ENCODE measurements at places on chromosomes 2 and 18. TPM values are rescaled to one million over a fixed set of nuclear protein-coding genes. Genes with fewer than 3 reads are reported as not detected.

Gene SNRPD1
- 10.1 TPM for polyA plus RNA-seq

GRCh38 chr2:173019755-173020154 is 55.9 kb upstream of the MAP3K20 start:
- DNase-seq, result no peak
- H3K27ac ChIP-seq, result no peak overlapping the region
- no peak overlapping the region for H3K4me3 ChIP-seq
- peaks cover 7% of the 10 kb centered on the region for H3K4me1 ChIP-seq
- no peaks in the 10 kb centered on the region for H3K36me3 ChIP-seq

Gene SERPINB10
- not detected for polyA plus RNA-seq

GRCh38 chr18:57771626-57772025 is 31.5 kb downstream of the ATP8B1 start:
- no peaks in the 10 kb centered on the region for H3K36me3 ChIP-seq
- H3K4me1 ChIP-seq, result peaks cover 29% of the 10 kb centered on the region
- H3K4me3 ChIP-seq, result no peak overlapping the region
- H3K27ac ChIP-seq, result peak overlapping the region; percentile 57
- no peaks in the 10 kb centered on the region for H3K27me3 ChIP-seq

DNA sequence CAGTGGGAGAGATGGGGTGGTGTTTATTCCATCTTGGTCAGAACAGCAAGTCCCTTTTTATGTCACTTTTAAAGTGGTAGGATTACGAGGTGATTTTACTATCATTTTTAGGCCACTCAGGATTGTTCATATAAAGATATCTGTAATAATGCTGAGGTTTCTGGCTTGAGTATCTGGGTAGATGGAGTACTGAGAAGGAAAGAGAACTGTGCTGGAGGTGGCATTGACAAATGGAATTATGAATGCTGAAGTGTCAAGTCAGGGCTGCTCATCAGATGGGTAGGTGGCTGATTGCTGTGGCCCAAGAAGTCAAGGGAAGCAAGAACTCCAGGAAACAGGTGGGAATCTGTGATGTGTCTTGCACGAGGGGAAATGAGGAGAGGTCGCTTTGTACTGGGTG is 85.3 kb upstream of the MGAT4A start:
- H3K27ac ChIP-seq, result no peak overlapping the region
- peaks cover 4% of the 10 kb centered on the region for H3K4me1 ChIP-seq
- H3K4me3 ChIP-seq, result no peak overlapping the region
- no peaks in the 10 kb centered on the region for H3K36me3 ChIP-seq

DNA sequence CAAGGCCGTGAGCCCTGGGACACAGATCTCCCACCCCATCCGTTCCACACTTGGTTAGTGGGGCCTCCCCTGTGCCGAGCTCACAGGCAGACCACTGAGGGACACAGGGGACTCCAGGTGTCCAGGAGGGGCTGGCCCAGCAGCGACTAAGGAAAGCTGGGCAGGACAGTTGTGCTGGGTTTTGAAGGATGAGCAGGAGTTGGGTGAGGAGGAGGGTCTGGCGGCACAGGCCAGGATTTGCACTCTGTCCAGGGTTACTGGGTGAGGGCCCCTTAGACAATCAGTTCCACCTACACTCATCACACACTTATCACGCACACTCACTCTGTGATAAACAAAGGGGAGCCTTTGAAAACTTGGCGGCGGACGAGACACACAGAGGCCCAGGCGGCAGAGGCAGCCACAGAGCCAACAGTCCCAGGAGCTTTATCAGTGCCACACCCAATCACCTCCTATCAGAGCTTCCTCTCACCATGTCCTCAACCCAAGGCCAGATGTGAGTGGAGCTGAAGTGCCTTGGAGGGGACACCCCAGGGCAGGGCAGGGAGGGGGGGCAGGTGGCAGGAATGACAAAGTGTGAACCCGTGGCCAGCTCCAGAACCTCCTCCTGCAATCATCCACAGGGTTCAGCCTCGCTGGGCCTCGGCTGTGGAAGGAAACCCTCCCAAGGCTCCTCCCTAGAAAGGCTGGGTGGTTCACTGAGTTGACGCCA is 26.6 kb downstream of the BIN1 start:
- DNase-seq, result peak; percentile 65
- H3K4me3 ChIP-seq, result no peak overlapping the region
- H3K27ac ChIP-seq, result no peak overlapping the region
- H3K4me1 ChIP-seq, result peaks cover 34% of the 10 kb centered on the region
- H3K36me3 ChIP-seq, result no peaks in the 10 kb centered on the region
- H3K27me3 ChIP-seq, result no peaks in the 10 kb centered on the region

DNA sequence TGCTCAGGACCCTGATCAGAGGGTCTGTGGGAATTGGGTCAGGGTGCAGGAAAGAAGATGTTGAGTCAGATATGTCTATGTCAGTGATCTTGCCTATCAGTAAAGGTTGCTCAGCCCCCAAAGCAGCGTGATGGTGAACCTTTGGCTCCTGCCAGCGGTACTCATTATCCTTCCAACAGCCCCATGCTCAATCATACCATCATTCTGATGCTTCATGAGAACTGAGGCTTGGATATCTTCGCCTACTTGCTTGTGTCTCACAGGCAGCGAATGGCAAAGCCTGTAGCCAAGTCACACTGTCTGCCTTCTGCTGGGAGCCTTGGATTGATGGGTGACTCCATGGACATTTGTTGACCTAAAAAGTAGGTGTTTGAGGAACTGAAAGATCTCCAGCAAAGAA is 19.0 kb upstream of the TMEM214 start:
- H3K4me3 ChIP-seq, result no peak overlapping the region
- no peak overlapping the region for H3K27ac ChIP-seq
- H3K27me3 ChIP-seq, result no peaks in the 10 kb centered on the region
- DNase-seq, result no peak
- no peaks in the 10 kb centered on the region for H3K36me3 ChIP-seq
- H3K4me1 ChIP-seq, result peaks cover 29% of the 10 kb centered on the region

GRCh38 chr2:67318993-67319481 is 78.1 kb upstream of the ETAA1 start:
- H3K27me3 ChIP-seq, result no peaks in the 10 kb centered on the region
- H3K4me3 ChIP-seq, result no peak overlapping the region
- DNase-seq, result no peak
- H3K4me1 ChIP-seq, result peaks cover 6% of the 10 kb centered on the region
- H3K36me3 ChIP-seq, result no peaks in the 10 kb centered on the region

DNA sequence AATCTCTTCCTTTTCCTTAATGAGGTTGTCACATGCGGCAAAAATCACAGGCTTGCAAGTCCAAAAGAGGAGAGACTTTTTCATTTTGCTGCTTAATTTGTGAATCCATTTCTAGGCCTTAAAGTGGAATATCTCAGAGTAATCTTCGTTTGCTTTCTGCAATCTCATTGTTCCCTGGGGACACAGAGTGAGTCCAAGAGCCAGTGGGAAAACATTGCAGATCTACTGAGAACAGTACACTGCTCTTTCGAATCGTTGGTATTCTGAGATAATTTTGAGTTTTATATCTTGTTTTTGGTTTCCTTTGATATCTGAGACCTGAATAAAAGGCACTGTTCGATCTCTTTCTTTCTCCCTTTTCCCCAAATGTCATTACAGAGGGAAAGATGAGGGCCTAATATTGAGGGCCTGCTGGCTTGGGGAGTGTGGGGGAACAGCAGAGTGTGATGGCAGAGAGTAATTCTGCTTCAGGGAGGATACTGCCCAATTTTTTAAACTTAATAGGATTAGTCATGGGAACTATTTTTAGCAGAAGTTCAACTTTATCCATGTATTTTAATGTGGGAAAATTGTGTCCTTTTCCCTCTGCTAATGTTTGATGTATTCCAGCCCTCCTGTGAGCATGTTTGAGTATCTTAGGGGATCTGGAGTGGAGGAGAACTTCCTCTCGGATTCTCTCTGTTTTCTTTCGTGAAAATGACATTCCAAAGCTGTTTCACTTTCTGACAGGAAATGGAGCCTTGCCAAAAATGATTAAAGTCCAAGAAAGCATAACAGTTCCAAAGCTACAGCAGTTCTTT is 418.2 kb upstream of the ZEB2 start:
- DNase-seq, result peak; percentile 29
- no peaks in the 10 kb centered on the region for H3K36me3 ChIP-seq
- H3K4me3 ChIP-seq, result no peak overlapping the region

Gene SERPINB2
- 0.10 TPM for polyA plus RNA-seq

DNA sequence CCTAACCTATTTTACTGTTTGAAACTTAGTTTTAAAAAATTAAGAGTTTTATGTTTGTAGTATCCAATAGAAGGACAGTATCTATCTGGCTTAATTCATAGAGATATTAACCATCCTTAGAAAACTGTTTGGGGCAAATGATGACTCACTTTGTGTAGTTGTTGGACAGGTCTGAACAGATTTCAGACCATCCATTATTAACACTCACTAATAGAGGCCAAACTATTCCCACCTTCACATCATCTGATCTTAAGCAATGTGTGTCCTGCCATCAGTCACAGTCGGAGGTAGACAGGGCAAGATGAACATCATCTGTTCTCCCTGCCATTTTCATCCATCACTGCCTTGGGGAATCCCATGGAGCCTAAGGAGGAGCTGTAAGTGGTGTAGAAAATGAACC is 164.6 kb upstream of the DCC start:
- H3K4me1 ChIP-seq, result no peaks in the 10 kb centered on the region
- no peaks in the 10 kb centered on the region for H3K27me3 ChIP-seq
- no peak for DNase-seq

DNA sequence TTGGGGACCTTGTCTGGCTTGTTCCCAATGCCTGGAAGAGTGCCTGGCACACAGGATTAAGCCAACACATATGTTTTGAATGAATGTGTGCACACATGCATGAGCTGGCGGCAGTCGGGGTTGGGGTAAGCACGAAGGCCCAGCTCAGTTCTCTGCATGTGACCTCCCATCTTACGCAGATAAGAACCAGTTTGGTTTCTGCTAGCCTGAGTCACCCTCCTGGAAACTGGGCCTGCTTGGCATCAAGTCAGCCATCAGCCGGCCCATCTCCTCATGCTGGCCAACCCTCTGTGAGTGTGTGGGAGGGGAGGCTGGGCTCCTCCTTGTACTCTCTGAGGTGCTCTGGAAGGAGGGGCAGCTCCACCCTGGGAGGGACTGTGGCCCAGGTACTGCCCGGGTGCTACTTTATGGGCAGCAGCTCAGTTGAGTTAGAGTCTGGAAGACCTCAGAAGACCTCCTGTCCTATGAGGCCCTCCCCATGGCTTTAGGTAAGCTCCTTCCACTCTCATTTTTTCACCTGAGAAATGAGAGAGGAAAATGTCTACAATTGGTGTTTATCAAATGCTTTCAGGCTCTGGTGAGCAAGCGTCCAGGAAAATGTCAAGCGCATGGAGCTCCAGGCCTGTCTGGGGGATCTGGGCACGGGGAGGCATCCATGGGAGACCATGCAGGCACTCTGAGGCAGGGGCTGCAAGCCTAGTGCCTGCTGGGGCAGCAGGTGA is 9.7 kb upstream of the IL1RN start:
- H3K27me3 ChIP-seq, result no peaks in the 10 kb centered on the region
- DNase-seq, result no peak
- H3K4me3 ChIP-seq, result no peak overlapping the region
- peaks cover 15% of the 10 kb centered on the region for H3K4me1 ChIP-seq

DNA sequence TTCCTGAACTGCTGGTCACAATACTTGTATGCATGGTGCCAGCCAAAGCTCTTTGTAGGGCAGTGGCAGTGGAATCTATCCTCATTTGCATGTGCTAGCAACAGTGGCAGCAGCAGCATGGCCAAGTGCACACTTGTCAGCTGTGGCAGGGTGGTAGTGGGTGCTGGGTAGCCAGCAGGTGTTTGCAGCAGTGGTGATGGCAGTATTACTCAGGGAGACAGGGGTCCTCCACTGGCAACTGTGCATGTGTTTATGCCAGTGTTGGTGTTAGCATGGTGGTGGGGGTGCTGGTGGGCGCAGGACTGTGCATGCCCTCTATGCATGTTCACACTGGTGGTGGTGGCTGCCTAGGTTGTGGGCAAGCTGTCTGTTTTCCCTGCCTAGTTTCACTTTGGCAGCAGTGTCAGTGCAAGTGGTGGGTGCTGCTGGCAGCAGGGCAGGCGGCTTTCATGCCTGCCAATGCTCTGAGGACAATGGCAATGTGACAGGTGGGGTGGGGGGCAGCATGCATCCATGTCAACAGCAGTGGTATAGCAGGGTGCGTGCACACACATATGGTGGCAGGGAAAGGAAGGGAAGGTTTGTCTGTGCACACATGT is 41.2 kb downstream of the GALNT13 start:
- H3K27me3 ChIP-seq, result no peaks in the 10 kb centered on the region
- no peaks in the 10 kb centered on the region for H3K4me1 ChIP-seq
- no peaks in the 10 kb centered on the region for H3K36me3 ChIP-seq
- H3K4me3 ChIP-seq, result no peak overlapping the region
- no peak for DNase-seq

GRCh38 chr2:202335791-202336467 is 40.2 kb upstream of the BMPR2 start:
- H3K4me1 ChIP-seq, result peaks cover 3% of the 10 kb centered on the region
- H3K27me3 ChIP-seq, result no peaks in the 10 kb centered on the region
- no peak overlapping the region for H3K27ac ChIP-seq
- H3K36me3 ChIP-seq, result no peaks in the 10 kb centered on the region
- no peak overlapping the region for H3K4me3 ChIP-seq
- no peak for DNase-seq

- H3K27me3 ChIP-seq, result no peaks in the 10 kb centered on the region
- H3K36me3 ChIP-seq, result no peaks in the 10 kb centered on the region
- no peak for DNase-seq
- H3K27ac ChIP-seq, result no peak overlapping the region
- no peaks in the 10 kb centered on the region for H3K4me1 ChIP-seq
Measured at GRCh38 chr2:194383401-194383800, 1273.6 kb upstream of the SLC39A10 start.

DNA sequence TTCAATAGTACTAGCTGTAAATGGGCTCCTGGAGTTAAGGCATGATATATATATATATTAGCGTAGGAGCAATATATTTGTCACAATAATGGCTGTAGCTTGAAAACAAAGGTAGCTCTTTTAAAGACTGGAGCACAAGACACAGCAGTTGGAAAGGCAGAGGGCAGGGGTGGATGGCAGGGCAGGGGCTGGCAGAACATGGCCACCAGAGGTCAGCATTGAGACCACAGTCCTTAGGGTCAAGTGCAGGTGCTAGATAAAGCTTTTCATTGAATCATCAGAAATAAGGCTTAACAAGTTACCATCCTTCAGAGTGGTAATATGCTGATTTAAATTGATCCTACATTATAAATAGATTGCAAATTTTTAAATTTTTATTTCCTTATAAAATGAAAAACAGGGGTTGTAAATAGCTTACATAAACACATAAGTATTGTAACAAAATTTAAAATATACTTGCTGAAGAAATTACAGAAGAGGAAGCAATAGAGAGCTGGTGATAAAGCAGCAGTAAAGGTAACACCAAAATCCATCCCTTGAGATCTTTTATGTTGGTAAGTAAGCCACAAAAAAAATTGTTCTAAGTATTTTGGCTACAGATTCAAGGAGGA is 161.2 kb upstream of the PIEZO2 start:
- no peak overlapping the region for H3K27ac ChIP-seq
- DNase-seq, result peak; percentile 31
- H3K27me3 ChIP-seq, result no peaks in the 10 kb centered on the region
- H3K4me3 ChIP-seq, result no peak overlapping the region
- H3K4me1 ChIP-seq, result no peaks in the 10 kb centered on the region

Gene PRSS56
- polyA plus RNA-seq, result not detected

- H3K4me3 ChIP-seq, result no peak overlapping the region
- H3K27me3 ChIP-seq, result no peaks in the 10 kb centered on the region
- peaks cover 17% of the 10 kb centered on the region for H3K4me1 ChIP-seq
- H3K36me3 ChIP-seq, result no peaks in the 10 kb centered on the region
Measured at GRCh38 chr2:215793747-215794595, 219.4 kb downstream of the MREG start.

All from heart left ventricle (tissue), 16 donors.